ENCODE measurements at places on chromosomes 13 and 19.
A peak's percentile ranks its signal among the peaks of the same experiment; 100 is the strongest.

GRCh38 chr19:17107546-17108452, 32.2 kb downstream of the MYO9B start:
- peak; percentile 98 for DNase-seq

GRCh38 chr19:42150911-42151361, 18.7 kb upstream of the POU2F2 start:
- DNase-seq, result no peak

DNA sequence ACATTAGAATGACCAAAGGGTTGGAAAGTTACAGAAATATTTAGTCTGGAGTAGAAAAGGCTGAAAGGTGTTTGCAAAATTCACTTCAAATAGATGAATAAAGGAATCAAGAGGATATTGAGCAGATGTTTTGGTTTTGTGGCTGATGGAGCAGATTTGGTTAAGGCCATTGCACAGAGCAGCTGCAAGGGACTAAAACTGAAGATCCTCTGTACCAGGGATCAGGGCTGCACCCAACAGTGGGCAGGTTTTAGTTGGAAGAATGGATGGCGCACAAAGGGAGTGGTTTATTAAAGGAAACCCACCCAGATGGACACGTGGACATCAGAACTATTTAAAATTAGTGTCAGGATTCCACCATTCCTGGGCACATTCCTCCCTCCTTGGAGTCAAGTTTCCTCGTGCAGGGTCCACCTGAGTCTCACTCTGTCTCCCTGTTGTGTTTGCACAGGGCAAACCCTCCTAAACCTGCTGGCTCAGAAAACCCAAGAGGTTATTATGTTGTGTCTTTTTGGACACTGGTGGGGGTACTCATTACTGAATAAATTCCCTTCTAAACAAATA, 9.2 kb upstream of the UBAC2 start:
- no peak for DNase-seq

GRCh38 chr13:68676513-68677115, 1431.0 kb upstream of the ATXN8OS start:
- DNase-seq, result no peak

DNA sequence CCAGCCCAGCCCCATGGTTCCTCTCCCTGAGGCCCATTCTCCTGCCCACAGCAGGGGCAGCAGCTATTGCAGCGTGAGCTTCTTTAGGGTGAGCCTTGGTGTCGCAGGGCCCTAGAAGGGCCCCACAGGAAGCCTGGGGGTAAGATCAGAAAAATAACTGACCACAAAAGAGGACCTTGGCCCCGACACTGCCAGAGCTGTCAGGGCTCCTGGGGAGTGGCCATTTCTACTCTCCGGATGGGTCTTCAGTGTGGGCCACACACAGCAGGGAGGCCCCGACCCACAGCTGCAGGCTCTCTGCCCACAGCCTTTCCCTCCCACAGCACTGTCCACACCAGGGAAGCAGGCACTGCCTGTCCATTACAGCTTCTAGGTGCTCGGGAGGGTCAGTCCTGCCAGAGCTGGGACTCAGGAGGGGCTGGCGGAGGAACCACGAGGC, 3.5 kb upstream of the SIGLEC8 start:
- DNase-seq, result no peak

DNA sequence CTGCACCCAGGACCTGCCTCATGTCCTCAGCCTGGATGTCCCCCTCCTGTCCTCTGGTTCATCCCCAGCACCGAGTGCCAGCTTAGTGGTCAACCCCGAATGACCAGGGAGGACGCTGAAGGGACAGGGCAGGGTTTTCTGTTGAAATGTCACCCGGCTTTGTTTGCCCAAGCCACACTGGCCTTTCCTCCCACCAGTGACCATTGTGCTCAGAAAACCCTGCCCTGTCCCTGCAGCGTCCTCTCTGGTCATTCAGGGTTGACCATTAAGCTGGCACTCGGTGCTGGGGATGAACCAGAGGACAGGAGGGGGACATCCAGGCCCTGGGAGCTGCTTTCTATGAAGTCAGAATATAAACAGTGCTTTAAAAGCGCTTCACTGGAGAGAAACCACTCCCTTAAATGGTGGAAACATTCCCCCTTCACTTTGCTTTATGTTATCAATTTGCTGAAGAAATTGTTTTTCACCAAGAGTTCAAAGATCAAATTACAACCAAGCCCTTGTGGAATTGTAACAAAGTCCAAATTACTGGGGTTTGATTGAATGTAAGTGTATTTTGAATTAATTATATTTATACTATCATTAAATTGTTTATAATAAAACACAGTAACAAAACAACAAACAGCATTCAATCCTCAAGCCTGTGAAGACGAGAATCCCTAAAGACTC, 21.4 kb downstream of the CARS2 start:
- no peak for DNase-seq

DNA sequence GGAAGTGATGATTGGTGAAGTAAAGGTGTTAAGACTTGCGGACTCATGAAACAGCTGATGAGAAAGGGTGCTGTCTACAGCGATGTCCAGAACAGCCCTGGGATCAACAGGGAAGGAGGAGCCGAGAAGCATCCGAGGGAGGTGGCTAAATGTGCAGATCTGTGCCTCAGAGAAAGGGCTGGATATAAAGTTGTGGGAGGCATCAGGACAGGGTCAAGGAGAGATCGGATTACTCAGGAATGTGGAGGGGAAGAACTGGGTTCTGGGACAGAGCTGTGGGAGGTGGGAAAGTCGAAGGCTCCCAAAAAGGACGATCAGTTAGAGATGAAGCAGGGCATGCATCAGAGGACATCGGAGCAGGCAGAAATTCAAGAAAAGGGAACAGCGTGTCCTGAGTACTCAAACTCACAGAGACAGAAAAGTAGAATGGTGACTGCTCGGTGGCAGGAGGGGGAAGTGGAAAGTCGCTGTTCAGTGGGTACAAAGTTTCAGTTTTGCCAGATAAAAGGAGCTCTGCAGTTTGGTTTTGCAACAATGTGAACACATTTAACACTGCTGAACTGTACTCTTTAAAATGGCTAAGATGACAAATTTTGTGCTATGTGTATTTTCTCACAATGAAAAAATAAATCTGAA, 1.9 kb downstream of the SIGLEC14 start:
- DNase-seq, result no peak

GRCh38 chr19:18477974-18478373, 40.0 kb upstream of the ISYNA1 start:
- DNase-seq, result no peak

DNA sequence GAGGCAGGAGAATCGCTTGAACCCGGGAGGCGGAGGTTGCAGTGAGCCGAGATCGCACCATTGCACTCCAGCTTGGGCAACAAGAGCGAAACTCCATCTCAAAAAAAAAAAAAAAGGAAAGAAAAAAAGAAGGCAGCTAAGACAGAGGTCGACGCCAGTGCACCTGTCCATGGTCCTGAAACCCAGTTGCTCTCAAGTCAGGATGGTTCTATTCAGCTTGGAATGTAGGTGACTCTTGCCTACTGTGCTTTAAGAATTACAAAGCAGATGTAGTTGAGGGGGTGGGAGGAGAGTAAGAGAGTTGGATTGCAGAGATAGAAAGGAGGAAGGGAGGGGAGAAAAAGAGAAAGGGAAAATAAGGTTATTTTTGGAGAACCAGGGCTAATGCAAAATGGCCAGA, 18.7 kb downstream of the CACNG7 start:
- peak; percentile 57 for DNase-seq

DNA sequence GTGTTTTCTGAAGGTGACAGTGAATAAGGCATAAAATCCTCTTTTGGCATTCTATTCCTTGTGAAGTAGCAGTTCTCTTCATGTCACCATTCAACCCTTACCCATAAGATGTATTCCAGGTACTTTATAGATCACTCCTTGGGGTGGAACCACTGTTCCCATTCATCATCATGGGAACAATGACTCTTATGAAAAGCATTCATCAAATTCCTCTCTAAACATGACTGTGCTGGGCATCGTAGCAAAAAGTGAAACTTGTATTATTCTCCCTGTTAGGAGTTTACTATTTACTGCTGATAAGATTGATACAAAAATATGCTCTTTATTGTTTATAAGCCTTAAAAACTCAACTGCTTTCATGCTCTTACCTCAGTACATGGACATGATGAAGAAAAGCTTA, 793.4 kb downstream of the LIG4 start:
- DNase-seq, result no peak

- DNase-seq, result no peak
Observed at GRCh38 chr19:29777781-29778309, 33.9 kb upstream of the CCNE1 start.

DNA sequence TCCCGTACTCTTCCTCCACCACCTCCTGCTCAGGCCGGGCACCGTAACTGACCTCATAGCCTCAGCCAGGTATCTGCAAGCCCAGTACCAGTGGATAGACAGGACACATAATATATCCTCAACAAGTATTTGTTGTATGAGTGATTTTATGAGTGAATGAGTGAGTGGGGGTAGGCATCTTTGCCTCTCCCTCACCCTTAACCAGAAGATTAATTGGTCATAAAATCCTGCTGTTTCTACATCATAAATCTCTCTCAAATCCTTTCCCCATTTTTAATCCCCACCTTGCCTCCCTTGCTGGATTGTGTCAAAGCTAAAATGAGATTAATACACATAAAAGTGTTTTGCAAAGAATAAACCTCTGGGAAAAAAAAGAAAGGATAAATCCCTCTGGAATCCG, 44.4 kb upstream of the HMGB1 start:
- DNase-seq, result no peak

GRCh38 chr19:53908935-53909415, at the start of gene CACNG7:
Gene CACNG7 (plus strand): TSS chr19:53909278. CDS start chr19:53912832, 3,554 bp downstream.
- no peak for DNase-seq

DNA sequence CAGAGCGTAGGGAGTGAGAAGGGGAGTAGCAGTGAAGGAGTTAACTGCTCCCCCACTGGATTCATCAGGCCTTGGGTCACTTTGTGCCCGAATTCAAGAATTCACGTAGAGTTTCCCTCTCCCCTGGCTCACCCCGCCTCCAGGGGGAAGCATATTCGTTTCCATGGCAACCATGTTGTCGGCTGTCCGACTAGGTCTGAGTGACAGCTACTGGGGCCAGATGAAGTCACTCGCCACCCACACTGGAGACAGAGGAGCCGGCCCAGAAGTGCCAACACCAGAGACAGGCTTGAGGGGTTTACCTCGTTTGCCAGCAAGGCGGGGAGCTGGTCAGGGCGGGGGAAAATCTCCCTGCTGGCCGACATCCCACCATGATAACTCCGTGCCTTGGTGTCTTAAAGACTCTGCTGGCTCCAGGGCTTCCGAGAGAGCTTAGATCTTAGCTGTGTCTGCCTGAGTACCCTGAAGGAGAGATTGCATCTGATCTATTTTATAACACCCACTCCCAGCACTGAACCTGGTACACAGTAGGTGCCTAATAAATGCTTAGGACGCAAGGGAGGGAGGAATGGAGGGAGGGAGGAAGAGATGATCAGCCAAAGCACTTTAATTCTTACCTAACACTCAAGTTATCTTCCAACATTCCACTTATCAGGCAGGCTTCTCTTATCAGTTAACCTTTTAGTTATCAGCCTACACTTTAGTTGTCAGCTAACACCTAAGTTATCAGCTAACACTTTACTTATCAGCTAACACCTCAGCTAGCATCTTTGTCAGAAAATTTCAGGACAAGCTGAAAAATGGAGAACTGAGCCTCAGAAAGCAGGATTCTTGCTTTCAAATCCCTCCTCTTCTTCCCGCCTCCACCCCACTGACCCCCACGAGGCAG, 57.2 kb upstream of the ZNRF4 start:
- DNase-seq, result no peak

- no peak for DNase-seq
Observed at GRCh38 chr13:109646423-109646822, 140.0 kb downstream of the IRS2 start.

- DNase-seq, result no peak
Observed at GRCh38 chr13:50197705-50198104, 182.5 kb downstream of the KCNRG start.

DNA sequence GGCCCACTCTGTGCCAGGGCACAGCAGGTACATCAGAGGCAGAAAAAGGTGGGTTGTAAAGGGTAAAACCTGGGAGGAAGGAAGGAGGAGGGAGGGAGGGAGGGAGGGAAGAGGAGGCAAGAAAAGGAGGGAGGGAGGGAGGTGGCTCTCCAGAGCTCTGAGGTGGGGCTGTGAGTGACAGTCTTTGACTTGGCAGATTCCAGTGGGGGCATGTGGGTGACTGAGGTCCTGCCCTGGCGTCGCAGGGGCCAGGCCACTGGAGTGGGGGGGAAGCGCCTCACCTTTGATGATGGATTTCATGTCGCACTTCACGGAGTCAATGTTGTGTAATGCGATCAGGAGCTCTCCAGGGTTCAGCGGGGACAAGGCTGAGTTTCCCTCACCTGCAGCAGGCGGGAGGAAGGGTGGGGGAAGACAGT, 6.0 kb upstream of the RSPH6A start:
- no peak for DNase-seq

DNA sequence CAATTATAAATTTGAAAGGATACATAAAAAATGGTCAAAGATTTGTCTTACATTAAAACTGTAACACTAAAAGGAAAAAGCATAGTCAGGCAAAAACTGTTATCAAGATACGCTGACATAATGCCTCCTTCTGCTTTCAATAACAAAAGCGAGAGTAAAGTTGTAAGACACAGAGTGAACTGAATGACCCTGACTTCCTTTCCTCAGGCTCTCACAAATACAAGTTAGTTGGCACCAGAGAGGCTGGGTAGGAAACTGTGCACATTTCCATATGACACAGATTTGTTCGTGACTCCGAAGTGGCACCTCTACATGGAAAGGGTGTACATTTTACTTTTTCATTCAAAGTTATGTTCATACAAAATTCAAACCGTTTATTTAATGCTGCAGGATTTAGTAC, 15.4 kb downstream of the FGF14 start:
- DNase-seq, result no peak

GRCh38 chr19:2503521-2504109, 27.7 kb downstream of the GADD45B start:
- peak; percentile 88 for DNase-seq

GRCh38 chr13:85819513-85819912, 20.3 kb upstream of the SLITRK6 start:
- no peak for DNase-seq

- no peak for DNase-seq
Observed at GRCh38 chr19:30160426-30160825, 211.8 kb upstream of the ZNF536 start.

DNA sequence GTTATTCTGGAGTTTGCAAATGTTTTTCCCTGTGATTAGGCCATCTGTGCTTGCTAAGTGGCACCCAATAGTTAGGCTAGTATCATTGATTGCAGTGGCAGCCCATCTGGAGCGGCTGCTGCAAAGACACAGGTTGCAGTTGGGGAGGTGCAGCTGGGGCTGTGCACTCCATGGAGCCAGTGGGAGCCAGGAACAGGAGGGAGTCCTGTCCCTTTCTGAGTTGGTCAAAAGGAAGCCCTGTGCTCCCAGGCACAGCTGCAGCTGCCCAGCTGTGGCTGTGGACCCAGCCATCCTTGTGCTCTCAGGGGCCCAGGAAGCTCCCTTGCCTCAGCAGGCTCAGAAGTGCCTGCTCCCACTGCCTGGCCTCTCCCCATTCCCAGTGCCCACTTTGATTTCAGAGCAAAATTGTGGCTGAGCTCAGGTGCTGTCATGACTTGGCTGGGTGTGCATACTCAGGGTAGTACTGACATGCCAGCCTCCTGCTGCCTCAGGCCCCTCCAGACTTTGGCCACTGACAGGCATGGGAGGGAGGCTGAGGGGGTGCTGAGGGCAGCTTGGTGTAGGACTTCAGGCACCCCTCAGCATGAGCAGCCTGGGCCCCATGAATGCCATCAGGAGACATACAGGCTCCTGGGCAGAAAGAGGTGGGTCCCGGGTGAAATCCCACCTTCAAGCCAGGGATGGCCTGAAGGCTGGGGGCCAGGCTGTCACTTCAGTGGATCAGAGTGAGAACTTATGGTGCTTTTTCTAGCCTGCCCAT, 270.6 kb downstream of the PCDH20 start:
- no peak for DNase-seq

GRCh38 chr13:30882026-30882850, 23.8 kb upstream of the MEDAG start:
- no peak for DNase-seq

Measured in AG10803 (cell line).